ENCODE measurements at places on chromosomes 5 and 9.

- no peak for DNase-seq
These were observed 118.0 kb upstream of the TNPO1 start for GRCh38 chr5:72698481-72698880.

GRCh38 chr9:33375841-33376321 lies 26.5 kb downstream of the AQP7 start:
- no peak for DNase-seq

- DNase-seq = no peak
These were observed 27.4 kb upstream of the KIF4B start for GRCh38 chr5:154986151-154986550.

- no peak for DNase-seq
These were observed 27.3 kb downstream of the NR6A1 start for GRCh38 chr9:124743686-124744348.

DNA sequence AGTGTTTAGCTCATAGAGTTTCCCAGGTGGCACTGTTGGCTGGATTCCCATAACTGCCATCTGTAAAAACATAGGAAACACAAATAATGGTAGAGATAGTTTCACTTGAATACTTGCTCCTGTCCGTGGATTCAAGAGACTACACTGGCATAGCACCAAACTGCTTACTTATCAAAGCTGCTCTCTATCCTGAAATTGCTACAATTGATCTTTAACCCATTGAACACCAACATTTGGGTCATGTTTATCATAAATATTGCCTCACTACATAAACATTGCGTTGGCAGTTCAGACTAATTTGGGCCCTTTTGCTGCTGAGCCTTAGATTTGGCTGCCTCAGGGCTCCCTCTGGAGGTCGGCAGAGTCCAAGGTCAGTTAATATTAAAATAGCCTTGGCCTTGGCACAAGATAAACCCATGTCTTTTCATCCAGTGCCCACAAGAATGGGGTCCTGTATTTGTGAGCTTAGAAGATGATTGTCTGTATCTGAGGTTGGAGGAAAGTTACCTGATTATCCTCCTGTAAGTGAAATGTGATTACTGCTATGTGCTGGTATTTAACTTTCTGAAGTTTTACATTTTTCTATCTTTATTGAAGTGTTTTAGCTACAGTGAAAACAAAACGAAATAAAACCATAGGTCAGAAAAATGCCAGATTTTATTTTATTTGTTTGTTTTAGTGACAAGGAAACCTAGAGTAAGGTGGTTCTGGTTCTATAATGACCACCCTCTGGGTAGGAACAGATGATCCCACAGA lies 4.0 kb upstream of the RANBP3L start:
- DNase-seq = no peak

DNA sequence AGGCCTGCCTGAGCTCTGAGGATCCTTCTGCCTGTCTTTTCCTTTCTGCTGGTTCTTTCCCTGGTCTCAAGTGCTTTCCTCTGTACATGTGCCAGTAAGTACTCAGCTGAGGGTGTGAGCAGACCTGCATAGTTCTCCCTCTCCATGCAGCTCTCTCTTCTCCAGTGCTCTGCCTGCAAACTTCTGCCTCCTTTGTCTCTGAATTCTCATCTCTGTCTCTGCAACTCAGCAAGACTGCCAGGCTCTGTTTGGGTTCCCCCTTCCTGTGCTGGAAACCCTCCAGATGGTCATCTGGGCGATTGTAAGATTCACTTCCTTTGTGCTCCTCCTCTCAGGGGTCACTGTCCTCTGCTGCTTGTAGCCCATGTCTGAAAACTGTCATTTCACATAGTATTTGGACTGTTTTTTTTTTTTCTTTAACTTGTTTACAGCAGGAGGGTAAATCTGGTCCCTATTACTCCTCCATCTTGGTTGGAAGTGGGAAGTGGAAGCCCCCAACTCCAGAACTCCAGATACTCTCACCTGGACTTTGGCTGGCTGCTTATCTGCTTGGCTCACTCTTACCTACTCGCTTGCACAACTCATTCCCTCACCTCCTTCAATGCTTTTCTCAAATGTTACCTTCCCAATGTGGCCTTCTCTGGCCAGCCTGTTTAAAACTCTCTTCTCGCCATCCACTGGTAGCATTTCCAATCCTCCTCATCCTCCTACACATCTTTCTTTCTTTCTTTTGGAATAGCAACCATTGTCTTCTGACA lies 175.3 kb upstream of the TBC1D2 start:
- no peak for DNase-seq

DNA sequence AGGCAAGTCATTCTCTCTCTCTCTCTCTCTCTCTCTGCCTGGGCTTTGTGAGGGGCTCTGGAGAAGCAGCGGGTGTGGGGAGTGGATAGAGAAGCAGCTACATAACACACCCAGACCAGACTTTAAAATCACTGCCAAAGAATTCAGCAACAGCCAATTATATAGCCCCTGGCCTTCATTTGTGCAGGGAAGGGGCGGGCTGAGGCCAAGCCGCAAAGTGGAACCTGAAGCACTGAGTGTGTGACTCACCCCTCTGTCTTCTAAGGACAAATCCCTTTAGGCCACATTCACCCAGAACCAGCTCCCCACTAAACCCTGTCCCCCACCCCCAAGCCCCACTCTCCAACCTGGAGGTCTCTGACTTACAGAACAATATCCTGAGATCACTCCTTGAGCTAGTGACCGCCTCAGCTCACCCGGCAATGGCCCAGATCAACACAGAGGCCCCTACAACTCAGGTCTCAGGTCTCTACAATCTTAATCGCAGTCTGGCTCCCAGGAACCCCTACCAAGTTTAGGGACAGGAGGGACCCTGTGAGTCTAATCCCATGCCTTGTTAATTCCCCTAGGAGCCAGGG lies 6.0 kb downstream of the B4GALT1 start:
- no peak for DNase-seq

GRCh38 chr9:134063088-134063570 lies 4.7 kb downstream of the BRD3 start:
- DNase-seq = no peak

GRCh38 chr5:164561933-164562872 lies 1056.8 kb downstream of the MAT2B start:
- DNase-seq = no peak

GRCh38 chr5:6786786-6787495 lies 73.7 kb downstream of the TENT4A start:
- no peak for DNase-seq

DNA sequence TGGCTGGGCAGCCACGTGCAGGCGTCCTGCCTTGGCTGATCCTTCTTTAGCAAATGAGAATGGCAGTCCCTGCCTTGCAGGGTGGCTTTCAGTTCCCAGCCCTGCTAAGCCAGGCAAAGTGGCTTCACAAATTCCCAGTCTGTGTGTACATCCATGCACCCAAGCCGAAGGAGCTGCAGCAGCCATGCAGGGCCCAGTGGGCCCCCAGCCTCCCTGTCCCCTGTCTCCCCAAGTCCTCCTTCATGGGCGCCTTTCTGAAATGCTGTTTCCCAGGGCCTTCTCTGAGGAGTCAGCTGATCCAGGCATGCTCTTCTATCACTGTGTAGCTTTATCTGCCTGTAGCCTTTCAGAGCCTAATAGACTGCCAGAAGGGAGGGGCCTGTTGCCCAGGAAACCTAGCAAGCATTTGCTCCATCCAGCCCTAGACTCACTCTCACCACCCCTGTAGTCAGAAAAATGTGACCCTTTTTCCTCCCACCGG lies 47.4 kb upstream of the SHC3 start:
- no peak for DNase-seq

- DNase-seq = no peak
These were observed 70.2 kb upstream of the AGXT2 start for GRCh38 chr5:35117967-35118366.

- no peak for DNase-seq
These were observed 13.7 kb upstream of the NR4A3 start for GRCh38 chr9:99807956-99808355.

DNA sequence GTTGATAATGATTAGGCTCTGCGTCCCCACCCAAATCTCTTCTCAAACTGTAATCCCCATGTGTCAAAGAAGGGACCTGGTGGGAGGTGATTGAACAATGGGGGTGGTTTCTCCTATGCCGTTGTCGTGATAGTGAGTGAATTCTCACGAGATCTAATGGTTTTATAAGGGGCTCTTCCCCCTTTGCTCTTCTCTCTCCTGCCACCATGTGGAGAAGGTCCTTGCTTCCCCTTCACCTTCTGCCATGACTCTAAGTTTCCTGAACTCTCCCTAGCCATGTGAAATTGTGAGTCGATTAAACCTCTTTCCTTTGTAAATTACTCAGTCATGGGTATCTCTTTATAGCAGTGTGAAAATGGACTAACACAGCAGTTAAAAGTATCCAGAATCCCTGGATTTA lies 715.2 kb upstream of the DMAC1 start:
- DNase-seq = no peak

DNA sequence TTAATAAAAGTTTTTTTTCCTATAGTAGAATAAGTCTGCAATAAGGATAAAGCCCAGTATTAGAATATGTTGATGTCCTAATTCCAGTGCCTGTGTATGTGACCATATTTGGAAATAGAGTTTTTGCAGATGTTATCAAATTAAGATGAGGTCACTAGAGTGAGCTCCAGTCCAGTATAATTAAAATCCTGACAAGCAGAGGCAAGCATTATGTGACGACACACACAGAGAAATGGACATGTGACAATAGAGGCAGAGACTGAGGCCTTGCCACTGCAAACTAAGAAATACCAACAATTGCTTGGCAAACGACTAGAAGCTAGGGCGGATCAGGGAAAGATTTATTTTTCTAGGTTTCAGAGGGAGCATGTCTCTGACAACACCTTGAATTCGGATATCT lies 216.4 kb upstream of the CYLC2 start:
- no peak for DNase-seq

GRCh38 chr5:97141031-97141430 lies 1.4 kb downstream of the LIX1 start:
- DNase-seq = no peak

- no peak for DNase-seq
These were observed 667.3 kb downstream of the DTWD2 start for GRCh38 chr5:118321081-118321480.

- DNase-seq = no peak
These were observed 135.6 kb upstream of the SMARCA2 start for GRCh38 chr9:1879501-1879900.

DNA sequence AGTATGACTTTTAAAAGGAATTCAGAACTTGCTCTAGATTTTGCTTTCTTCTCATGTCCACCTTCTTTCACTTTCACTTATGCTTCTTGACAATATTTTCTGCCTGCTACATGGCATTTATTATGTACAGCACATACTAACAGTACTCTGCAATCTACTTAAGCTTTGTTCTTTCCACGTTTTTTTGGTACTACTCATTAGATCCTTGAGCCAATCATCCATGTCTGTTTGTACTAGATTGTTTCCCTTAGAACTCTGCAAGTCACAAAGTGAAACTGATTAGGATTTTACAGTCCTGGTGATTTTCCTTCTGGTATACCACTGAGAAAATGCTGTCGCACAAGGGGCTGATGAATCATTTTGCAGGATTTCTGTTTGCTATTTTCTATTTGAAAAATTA lies 78.3 kb downstream of the PARP8 start:
- no peak for DNase-seq

Measured in stimulated activated CD4-positive, alpha-beta T cell treated with anti-CD3 and anti-CD28 coated beads, Interleukin-15, amount 100 ng/mL, for 48 hours (primary cell).